Fibroblast of mammary gland (primary cell): ENCODE measurements at places on chromosomes 4 and X.

GRCh38 chr4:137470806-137471205 is 61.5 kb downstream of the PCDH18 start:
- peak; percentile 10 for DNase-seq

- DNase-seq = peak; percentile 47
These were observed 64.0 kb upstream of the PGM2 start for GRCh38 chr4:37762294-37762990.

- DNase-seq = no peak
These were observed 4.1 kb downstream of the TDO2 start for GRCh38 chr4:155907556-155907955.

GRCh38 chrX:70043685-70044084 is 6.1 kb downstream of the AWAT2 start:
- no peak for DNase-seq

- peak; percentile 46 for DNase-seq
These were observed 132.8 kb downstream of the PDGFC start for GRCh38 chr4:156838761-156839160.

DNA sequence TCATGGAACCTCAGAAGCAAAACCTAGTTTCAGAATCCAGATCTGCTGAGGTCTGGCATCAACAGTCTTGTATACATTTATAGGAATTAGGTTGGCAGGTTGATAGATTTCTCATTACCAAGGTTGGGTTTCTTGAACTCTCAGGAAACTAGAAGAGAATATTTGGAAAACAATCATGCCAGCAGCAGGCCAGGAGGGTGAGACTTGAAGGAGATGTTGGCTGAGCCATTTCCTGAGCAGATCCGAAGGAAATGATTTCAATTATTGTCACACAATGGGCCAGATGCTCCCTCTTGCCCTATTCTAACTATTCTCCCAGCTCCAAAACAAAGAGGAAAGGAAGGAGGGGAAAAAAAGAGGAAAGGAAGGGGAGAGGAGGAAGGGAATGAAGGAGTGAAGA is 45.2 kb downstream of the SHROOM4 start:
- no peak for DNase-seq

DNA sequence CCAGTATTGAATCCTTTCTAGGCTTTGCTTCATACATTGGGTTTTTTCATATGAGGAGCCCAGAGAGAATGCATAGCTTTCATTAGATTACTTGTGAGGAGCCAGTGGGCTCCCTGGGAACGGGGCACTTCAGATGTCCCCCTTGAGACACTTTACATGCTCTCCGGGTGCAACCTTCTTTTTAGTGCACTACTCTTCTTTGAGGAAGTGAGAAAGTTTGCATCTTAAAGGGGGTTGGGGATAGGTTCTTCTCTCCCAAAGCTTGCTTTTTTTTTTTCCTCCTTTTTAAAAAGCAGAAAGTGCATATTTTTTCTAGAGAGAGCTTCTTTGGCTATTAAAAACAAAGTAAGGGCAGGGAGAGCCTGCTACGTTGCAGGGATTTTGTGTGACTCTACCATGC is 4.3 kb downstream of the HADH start:
- DNase-seq = no peak

- DNase-seq = no peak
These were observed 1468.0 kb downstream of the C4orf33 start for GRCh38 chr4:130563889-130564418.

GRCh38 chr4:120796271-120796670 is 126.3 kb downstream of the PRDM5 start:
- no peak for DNase-seq

DNA sequence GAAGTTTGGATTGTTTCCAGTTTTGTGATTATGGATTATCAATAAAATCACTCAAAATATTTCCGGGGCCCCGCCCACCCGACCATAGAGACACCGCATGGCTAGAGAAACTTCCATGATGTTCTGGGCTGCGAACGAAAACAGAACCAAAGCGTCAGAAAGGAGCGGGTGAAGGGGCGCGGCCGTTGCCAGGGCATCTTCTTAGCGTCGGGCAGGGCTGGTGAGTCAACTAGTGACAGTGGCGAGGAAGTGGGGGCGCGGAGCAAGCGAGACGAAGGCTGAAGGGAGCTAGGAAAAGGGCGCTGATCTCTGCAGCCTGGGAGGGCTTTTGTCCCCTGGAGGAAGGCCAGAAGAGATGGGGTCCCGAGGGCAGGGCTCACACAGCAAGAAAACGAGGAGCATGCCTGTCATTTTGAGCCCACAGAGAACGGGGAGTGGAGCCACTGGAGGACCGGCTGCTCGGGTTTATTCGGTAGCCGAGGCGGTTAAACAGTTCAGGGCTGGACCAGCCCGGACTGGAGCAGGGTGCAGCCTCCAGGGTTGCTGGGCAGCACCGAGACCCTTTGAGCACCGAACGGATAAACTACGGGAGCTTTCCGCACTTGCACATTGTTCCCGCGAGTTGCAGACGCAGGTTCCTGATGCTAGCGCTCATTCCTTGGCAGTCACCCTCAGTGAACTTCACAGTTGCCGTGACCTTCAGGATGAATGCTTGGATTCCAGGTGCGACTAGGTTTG is 298.1 kb upstream of the TRPC5 start:
- no peak for DNase-seq

GRCh38 chr4:181962321-181962720 is 280.9 kb upstream of the TENM3 start:
- DNase-seq = peak; percentile 54

DNA sequence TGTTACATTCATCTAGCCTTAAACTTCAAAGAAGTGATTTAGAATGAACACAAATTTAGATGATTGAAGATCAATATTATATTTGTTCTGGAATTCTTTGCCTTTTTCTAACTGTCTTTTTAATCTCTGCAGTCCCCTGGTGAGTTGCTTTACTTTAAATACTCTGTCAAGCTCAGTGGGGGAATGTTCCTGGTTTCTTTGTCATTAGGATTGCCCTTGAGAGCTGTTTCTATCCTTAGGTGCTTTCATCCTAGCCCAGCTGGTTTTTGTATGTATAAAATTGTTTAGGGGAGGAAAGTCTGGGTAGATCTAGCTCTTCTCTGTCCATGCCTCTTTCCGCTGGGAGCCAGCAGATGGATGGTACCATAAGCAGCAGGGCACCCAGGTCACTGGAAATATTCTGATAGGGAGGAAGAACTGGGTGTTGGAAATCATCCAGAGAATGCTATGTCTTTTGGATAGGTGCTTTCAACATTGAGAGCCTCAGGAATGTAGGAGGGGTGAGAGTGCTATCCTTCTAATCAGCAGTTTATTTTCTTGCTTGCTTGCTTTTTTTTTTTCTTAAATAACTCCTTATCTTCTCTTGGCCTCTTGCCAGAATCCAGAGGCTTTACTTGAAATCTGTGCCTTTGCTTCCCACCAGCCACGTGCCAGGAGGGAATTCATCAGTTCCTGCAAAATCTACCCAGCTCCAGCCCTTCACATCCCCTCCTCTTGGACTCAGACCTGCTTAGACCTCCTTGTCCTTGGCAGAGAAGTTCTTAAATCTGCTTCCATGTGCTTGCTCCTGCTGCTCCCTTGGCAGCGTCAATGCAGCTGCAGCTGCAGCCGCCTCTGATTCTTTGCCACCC is 215.3 kb upstream of the ANXA3 start:
- DNase-seq = peak; percentile 23

DNA sequence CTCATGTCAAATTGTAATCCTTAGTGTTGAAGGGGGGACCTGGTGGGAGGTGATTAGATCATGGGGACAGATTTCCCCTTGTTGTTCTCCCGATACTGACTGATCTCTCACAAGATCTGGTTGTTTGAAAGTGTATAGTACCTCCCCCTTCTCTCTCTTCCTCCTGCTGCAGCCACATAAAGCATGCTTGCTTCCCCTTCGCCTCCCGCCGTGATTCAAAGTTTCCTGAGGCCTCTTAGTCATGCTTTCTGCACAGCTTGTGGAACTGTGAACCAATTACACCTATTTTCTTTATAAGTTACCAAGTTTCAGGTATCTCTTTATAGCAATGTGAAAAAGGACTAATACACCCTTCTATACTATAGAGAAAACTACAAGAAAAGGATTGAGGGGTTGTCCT is 1170.5 kb upstream of the AGA start:
- no peak for DNase-seq
